ENCODE measurements at places on chromosomes 3 and 15.
A peak's percentile ranks its signal among the peaks of the same experiment; 100 is the strongest.

GRCh38 chr3:32237670-32238452, 619 bp upstream of the CMTM8 start:
- DNase-seq = peak; percentile 56

- DNase-seq = no peak
These were observed 23.9 kb downstream of the IL5RA start for GRCh38 chr3:3086239-3086638.

DNA sequence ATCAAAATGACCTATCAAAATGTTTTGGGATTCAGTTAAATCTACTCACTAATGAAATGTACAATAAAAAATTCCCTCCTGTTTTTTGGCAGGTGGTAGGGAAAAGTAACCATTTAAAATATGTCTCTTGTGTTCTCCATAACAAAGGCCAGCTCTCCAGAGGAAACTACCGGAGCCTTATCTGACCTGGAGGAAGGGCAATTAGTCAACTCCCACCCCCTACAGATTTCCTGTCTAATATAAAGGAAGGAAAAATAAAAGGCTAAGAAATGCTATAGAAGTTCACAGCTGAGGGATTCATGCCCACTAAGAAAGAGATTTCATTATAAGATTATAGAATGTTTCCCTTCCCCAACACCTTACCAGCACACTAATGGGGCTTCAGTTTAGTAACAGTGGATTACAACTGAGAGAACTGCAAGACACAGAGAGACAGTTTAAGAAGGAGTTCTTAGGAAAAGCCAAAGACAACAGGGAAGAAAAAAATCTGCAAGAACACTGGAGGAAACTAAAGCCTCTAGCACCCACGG, 376.5 kb upstream of the KCNMB2 start:
- no peak for DNase-seq

DNA sequence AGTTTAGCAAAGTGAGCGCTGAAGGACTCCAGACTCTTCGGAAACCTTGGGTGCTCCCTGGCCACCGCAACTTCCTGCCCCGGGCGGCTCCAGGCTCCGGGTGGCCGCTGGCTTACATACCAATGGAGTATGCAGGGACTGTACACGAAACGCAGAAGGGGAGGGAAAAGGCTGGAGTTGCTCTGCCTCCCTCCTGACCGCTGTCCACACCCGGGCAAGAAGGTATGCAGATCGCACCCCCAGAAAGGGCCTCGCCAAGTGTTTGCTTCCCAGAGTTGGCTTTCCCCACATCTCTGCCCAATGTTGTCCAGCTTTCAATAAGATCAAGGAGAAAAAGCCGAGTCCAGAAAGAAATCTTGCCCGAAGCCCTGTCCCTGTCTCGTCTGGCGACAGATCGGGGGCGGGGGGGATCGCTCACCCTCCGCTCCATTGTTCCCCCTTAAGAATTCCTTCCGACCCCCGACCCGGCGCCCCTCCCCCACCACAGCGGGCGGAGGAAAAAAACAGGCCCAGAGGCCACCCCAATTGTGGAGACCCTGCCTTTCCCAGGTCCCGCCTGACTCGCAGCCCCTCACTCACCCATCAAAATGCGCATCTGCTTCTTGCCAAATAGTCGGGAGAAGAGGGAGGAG, 533 bp downstream of the ARF4 start:
- peak; percentile 72 for DNase-seq

DNA sequence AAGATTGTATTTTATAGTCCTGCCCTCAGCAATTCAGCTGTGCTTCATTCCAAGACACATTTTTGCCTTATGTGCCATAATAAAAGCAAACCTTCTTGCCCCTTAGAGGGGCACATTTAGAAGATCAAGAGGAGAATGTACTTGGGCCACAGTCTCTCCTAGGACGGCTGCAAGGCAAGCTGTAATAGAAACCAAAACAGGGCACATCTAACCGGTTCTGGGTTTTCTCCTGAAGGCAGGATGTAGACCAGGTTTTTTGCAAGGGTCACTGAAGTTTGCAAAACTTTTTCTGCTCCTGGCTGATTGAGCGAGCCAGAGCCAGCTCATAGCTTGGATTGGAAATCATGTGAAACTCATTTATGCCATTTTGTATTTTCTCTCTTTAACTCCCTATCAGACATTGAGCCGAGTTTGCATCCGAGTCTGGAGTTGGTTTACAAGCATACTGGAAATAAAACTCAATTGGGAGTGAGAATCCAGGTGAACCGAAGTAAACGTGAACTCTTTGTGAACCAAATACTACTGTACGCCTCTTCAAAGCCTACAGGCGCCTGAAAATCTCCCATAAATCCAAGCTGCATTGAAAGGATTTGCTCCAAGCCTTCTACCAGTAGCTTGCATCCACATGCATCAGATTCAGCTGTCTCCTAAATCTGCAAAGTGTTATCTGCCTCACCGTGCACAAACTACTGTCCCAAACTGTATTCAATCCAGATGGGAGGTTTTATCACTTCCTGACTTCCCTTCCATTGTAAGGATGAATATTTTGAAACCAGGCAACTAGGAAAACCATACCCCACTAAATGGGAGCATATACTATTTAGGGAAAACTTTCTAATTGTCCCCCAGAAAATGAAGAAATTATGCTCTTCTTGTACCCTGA, 60.9 kb upstream of the TSC22D2 start:
- no peak for DNase-seq

DNA sequence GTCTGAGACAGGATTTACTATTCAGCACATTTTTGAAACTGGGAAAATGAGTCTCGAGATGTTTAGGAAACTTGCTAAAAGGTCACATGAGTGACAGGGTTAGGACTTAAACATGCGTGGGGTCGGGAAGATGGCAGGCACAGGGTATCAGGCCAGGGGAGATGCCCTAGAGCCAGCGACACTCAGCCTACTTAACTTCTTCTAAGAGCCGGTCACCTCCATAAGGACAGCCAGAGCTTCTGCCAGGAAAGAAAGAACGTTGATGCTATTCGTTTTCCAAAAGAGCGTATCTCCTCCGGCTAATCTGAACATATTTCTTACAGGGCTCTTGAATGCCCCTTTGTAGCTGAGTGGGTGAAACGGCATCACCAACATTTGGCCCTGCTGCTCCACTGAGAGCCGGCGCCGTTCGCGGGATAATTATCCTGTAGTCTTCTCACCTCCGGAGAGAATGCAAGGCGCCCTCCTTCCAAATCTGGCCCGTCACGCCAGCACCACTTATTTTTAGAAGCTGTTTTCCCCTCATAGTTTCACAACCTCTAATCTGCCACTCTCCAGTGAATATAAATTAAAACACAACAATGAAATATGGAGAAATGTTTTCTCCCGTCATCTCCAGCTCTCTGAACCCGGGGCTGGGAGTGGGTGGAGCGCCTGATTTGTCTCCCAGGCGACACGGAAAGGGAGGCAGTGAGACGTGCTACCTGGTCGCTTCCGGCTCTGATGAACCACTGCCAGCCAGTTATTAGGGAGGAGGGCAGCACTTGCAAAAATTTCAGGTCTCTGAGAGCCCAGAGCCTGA, 58.5 kb downstream of the LIPC start:
- DNase-seq = no peak

DNA sequence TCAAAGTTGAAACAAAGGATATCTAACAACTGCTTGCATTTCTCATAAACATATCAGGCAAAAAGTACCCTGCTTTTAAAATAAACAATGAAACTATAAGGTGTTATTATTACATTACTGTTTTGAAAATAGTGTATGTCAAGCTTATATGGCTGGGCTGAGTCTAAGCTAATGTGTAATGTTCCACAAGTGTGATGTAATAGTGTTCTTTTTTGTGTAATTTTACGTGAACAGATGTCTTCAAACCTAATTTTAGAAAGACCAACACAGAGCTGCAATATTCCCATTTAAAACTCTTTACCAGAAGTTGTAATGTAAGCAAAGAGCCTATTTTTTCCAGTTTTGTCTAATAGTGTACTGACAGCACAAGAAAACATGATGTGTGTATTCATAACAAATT, 34.0 kb downstream of the MINDY2 start:
- DNase-seq = no peak

DNA sequence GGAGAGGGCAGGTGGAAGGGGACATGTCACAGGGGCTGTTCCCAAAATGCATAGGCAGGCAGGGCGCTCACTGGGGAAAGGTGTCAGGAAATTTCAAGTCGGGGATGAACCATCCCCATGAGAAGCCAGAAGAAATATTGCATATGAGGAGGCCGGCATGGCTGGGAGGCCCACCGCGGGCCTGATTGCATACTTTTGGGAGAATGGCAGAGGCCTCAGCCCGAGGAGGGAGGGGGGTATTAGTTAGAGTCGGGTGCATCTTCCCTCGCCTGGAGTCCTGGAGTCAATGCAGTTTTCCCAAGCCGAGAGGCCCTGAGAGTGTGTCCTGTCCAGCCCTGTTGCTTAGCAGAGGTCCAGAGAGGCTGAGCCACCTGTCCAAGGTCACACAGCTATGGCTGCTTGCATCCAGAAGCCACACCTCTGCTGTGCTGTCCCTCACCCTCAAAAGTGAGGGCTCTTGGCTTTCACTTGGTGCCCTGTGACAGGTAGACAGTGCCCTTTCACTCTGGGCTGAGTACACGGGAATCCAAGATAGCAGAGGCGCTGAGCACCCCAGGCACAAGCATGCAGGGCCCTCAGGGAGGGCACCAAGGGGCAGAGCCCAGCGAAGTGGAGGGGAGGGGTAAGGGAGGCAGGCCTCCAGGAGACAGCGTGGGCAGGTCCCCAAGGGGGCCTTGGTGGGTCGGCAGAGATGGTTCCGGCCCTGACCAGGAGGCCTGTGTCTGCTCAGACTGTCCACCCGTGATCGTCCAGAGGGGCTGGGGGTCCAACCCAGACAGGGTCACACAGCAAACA, 48.5 kb downstream of the GRIP2 start:
- no peak for DNase-seq

DNA sequence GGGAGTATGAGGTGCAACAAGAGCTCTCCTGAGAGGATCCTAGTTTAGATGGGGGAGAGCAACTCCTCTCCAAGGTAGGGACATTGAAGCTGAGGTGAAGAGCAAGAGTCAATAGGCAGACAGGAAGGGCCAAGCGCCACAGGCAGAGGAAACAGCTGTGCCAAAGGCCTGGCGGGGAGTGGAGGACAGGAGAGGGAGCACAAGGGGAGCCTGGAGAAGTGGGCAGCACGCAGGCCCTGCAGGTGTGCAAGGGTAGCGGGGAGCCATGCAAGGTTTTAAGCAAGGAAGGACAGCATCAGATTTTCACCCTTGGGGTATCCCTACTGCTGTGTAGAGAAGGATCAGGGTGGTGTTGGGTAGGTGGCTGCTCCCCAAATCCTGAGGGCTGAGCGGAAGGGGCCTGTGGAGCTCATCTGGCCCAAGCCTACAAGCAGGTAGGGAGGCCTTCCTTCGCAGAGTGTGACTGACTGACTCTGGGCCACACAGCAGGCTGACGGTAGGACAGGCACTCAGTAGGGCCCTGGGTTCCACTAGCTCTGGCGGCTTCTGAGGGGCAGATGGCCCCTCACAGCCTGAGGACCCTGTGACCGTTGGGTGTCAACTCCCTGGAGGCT, 13.3 kb downstream of the CHST13 start:
- no peak for DNase-seq

- no peak for DNase-seq
These were observed 30.5 kb upstream of the ZFAND6 start for GRCh38 chr15:80028937-80029336.

DNA sequence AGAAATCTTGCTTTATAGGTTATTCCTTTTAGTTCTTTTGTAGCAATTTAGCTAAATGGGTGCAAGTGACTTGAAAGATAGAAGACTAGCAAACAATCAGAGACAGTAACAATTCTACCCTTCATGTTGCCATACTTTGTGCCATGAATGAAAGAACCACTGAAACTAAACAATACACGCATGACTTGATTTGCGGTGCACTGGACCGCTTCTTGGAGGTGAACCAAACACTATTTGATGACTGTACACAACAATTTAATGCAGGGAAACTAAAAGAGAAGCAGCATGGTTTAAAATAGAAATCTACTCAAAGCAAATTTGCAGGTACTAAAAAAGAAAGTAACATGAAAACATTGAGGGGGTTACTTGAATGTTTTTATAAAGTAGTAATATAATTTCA, 331.0 kb upstream of the RARB start:
- no peak for DNase-seq

- DNase-seq = no peak
These were observed 2.9 kb downstream of the SLC22A13 start for GRCh38 chr3:38268522-38268921.

GRCh38 chr3:71072287-71072686, 511.2 kb downstream of the FOXP1 start:
- DNase-seq = no peak

DNA sequence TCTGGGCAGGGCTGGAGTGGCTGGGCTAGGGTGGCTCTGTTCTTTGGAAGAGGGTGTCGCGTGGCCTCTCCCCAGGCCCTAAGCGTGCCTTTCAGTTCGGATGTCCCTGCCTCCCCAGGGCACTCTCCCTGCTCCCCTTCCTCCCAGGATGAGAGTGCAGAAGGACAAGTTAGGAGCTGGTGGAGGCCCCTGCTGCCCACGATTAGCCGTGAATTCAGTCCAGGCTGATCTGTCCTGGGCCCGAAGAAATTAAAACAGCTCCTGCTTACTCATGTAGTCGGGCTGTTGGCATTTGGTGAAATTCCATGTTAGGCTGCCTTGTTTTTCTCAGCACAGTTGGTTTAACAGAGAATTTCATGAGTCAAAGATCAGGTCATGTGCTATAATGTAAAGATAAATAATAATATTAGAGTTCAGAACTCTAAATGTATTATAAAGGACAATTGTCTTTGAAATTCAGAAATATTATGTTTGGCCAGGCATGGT, 24.5 kb downstream of the NIPA1 start:
- no peak for DNase-seq

GRCh38 chr15:75810874-75811498, 32.3 kb upstream of the UBE2Q2 start:
- no peak for DNase-seq

DNA sequence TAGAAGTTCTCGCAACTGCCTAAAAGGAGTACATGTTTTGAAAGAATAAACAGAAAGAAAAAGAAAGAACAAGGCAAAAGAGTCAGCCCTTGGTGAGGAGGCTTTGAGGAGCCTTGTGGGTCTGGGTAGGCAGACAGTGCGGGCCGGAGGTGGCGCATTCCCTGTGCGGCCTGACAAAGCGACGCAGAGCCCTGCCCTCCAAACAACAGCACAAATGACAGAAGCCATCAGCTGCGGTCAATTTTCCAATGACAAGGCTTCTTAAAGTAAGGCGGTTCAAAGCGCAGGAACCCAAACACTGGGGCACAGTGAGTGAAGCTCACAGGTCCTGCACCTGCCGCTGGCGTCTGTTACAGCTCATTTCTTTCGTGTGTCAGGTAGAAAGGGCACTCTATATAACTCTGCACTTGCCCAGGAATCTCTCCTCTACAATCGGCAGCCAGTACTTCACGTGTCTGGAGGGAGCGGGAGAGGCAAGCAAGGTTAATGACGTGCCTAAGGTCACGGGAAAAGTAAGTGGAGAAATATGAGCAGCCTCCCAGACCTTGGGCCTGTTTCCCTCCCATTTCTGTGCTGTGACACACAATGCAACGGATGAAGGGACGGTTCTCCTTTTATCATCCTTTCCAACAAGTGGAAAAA, 178.1 kb downstream of the OPA1 start:
- no peak for DNase-seq

DNA sequence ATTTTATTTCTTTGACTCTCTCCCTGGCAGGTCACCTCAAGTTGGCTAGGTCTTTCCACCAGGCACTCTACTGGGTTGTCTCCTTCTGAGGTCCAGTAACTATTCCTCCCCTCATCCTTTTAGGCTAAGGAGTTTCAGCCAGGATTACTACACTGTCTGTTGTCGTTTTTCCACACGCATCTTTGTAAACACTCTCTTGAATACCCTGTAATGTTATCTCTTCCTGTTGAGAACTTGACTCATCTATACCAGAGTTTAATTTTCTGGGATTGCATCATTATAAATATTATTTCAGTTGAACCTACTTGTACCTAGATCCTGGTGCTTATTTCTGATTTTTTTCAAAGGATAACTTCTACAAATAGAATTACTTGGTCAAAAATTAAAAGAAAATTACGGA, 138.3 kb downstream of the SQOR start:
- DNase-seq = no peak
